ENCODE measurements at places on chromosomes 11 and 22.
A peak's percentile ranks its signal among the peaks of the same experiment; 100 is the strongest.

DNA sequence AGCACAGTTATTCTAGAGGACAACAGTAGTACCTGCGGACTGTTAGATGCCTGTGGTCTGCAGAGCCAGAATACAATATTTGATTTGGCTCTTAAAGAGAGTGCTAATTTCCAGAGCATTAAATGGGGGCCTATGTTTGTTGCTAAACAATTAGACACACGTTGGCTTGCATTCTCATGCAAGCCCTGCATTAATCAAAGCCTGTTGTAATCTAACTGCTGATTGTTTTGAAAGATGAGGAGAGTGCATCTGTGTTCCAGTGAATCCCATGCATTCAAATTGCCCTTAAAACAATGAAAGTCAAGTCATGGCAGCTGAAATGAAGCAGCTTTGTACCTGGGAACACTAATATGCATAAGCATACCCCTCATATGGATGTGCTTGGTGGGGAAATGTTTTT, 419.4 kb downstream of the DYNC2H1 start:
- DNase-seq = no peak

DNA sequence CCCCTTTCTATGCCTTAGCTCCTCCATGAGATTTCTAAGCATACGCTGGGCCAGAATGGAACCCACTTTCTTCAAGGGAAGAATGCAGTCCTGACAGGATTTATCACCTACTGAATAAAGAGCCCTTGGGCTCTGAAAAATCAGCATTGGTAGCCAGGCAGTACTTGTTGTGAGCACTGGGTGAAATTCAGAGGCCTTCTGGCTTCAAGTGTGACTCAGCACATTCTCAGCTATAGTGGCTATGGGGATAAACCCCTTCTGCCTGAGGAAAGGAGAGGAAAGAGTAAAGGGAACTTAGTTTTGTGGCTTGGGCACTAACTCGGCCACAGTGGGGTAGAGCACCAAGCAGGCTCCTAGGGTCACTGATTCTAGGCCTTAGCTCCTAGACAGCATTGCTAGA, 574.8 kb downstream of the JRKL start:
- DNase-seq = peak; percentile 54

DNA sequence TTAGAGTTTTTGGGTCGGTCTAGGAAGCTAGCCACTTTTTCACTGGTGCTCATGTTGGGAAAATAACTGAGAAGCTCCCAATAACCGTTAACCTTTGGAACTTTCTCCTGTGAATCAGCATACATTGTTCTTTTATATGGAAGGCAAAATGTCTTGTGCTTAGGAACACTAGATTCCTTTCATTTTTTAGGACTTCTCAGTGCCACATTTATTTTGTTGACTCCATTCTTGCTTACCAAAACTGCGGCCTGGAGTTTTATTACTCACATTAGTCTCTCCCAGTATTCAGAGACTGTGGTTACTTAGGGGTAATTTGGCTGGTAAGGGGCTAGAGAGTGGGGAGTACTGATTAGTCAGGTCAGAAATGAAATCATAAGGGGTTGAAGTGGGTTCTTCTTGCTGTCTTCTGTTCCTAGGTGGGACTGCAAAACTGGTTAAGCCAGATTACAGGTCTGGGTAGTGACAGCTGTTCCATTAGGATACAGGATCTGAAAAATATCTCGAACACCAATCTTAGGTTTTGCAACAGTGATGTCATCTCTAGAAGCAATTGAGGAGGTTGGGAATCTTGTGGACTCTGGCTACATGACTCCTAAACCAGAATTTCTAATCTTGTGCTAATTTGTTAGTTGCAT, 631.4 kb upstream of the LUZP2 start:
- DNase-seq = no peak

GRCh38 chr22:37425800-37426705, 1.2 kb downstream of the ELFN2 start:
- peak; percentile 47 for DNase-seq

DNA sequence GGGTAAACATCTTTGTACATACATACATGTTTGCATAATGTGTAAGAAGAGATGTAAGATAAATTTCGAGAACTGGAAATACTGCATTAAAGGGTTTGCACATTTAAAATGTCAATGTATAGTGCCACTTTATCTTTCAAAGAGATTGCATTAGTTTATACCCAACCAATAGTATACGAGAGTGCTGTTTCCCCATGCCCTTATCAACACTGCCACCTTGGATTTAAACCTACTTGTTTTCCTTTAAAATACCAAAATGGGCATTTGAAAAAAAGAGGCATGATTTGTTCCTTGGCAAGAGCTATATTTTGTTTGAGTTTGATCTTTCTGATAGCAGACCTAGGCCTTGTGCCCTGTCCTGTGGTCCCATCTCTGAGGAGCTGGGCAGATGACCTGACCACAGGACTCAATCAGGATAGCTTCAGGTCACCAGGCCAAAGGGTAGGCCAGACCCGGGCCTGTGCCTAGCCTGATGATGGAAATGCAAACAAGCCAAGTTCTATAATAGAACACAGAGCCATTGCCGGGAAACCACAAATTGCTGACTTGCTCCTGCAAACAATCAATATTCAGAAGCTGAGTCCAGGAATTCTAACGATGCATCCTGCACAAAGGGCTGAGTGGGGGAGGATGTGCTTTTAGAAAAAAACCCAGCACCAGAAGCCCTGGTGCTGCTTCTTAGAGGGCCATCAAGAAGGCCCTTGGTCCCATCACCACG, 16.9 kb upstream of the ALG8 start:
- DNase-seq = no peak

- DNase-seq = no peak
These were observed 34.0 kb upstream of the FADD start for GRCh38 chr11:70169127-70169526.

GRCh38 chr11:45083544-45084087, 62.8 kb upstream of the PRDM11 start:
- DNase-seq = no peak

DNA sequence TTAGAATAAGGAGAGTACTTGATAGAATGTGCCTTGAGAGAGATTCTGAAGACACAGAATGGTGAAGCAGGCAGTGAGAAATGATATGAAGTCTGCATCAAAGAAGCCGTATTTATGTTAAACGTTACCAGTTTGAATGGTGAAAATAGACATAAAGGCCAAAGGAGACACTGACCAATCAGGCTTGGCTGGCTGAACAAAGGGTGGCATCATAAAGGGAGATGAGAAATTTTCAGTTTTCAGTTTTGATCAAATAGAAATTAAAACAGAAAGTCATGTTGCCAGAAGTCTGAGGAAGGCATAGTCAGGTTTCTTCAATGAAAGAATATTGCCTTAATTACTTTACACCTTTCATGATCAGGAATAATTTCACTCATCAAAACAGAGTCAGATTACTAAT, 6.6 kb downstream of the OR51F1 start:
- no peak for DNase-seq

- DNase-seq = no peak
These were observed 106.3 kb downstream of the ATXN10 start for GRCh38 chr22:45777852-45778375.

GRCh38 chr11:120340529-120340928, 4.3 kb downstream of the ARHGEF12 start:
- no peak for DNase-seq

- no peak for DNase-seq
These were observed 4.0 kb downstream of the SSRP1 start for GRCh38 chr11:57331720-57332119.

DNA sequence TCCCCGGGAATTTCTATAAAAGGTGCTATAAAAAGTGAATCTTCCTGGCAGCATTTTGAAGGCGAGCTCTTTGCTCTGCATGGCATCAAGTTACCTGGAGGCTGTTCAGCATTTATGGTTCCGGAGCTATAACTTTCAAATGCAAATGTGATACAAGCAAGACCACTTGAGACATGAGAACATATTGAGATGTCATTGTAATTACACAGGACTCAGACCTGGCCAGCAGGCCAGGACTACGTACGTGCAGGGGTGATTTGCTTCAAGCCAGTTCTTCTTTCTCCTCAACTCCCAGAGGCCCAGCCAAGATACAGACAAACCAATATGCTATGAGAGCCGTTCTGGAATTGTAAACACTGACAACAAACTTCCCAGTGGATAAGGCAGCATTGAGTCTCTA, 227.4 kb upstream of the FAT3 start:
- DNase-seq = no peak

Measured in NB4 (cell line).